Right atrium auricular region (tissue), 2 donors: ENCODE measurements at places on chromosomes 11 and 22.
A peak's percentile ranks its signal among the peaks of the same experiment; 100 is the strongest.

DNA sequence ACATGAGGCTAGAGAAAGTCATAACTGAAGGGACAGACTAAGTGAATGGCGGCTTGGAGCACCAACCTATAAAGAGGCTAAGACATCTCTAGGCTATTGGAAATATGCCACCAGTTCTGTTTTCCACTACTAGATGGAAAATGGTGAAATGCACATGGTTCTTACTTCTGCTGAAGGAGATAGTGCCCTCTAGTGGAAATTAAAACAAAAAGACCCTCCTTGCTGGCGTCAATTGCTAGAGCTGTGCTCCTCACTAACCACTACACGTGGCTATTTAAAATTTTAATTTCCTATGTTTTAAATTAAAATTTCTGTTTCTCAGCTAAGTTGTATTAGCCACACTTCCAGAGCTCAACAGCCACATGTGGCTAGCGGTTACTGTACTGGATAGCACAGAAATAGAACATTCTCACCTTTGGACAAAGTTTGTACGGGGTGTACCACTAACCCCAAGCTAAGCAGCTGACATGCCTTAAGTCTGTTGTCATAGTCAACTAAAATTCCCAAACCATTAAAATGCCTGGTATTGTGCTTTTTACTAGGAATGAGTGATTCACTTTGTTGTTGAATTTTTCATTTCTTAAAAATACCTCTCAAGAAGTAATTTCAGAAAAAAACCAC, 34.1 kb upstream of the CALCA start:
- DNase-seq = no peak

- DNase-seq = no peak
Measured at GRCh38 chr11:122737951-122738693, 82.6 kb downstream of the UBASH3B start.

DNA sequence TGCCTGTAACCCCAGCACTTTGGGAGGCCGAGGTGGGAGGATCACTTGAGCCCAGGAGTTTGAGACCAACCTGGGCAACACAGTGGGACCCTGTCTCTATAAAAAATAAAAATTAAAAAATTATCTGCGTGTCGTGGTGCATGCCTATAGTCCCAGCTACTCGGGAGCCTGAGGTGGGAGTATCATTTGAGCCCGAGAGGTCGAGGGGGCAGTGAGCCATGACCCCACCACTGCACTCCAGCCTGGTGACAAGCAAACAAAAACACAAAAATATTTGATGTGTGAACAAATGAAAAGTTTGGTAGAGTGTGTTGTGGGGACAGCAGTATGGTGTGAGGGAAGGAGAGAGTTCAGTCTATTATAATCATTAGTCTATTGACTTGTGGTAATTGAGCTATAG, 90.8 kb upstream of the PARVA start:
- peak; percentile 42 for DNase-seq

DNA sequence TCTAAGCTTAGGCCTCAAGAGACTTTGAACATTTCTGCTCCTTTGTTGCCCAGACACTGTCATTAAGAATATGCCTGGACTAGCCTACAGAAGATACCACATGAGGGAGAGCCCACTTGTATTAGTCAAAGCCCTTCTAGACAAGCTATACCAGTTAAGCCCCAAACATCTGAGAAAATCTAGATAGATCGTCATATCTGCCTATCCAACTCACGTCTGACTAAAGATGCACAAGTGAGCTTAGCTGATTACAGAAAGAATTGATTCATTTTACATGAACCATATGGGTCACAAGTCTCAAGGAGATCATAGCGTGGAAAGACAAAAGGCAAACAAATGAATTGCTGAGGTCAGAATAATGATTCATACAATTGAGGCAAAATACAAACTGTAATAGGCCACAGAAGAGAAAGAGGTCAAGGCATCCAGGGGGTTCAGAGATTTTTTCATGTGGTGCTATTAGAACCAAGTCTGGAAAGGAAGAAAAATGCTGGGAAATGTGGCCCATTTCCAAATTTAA, 1155.5 kb upstream of the TENM4 start:
- DNase-seq = no peak

DNA sequence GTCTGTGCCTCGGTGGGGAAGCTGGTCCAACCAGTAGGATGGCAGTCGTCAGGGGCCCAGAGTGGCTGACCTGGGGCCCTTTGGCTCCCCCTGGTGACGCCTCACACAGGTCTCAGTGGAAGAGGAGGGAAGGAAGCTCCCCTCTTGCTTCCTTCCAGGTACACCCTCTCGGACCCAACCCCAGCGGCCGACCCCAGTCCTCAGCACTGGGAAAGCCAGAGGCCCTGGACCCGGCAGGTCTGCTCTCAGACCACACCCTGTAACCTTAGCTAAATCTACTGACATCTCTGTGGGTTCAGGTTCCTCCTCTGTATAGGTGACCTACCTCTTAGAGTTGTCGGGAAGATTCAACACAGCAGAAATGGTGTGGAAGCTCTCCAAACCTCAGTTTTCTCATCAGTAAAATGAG, 3.4 kb upstream of the SCUBE1 start:
- no peak for DNase-seq

DNA sequence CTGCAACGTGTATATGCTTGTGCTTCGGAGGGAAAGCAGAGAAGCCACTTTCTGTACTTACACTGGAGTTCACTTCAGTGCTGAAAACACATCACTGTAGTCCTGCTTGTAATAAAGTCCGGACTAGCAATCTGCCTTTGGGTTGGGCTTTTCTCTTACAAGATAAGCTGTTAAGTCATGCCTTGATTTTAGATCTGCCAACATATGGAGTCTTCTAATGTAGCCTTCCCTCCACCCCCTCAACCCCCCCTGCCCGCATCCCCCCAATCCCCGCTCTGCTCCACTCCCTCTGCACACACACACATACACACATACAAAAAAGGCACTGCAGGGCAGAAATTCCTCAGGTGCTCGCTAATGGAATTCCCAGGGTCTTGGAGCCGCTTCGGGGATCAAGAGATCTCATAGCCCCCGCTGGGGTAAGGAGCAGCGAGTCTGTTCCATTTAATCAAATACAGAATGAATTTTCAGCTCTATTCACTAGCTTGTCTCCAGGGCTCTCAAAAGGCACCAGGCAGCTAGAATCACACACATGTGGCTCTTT, 3.4 kb downstream of the CDON start:
- no peak for DNase-seq
